Muscle of arm (tissue), 14 donors: ENCODE measurements at places on chromosomes 12 and 14. TPM values are rescaled to one million over a fixed set of nuclear protein-coding genes. Genes with fewer than 3 reads are reported as not detected.

GRCh38 chr14:90451961-90452360, 55.1 kb downstream of the CALM1 start:
- DNase-seq: no peak

DNA sequence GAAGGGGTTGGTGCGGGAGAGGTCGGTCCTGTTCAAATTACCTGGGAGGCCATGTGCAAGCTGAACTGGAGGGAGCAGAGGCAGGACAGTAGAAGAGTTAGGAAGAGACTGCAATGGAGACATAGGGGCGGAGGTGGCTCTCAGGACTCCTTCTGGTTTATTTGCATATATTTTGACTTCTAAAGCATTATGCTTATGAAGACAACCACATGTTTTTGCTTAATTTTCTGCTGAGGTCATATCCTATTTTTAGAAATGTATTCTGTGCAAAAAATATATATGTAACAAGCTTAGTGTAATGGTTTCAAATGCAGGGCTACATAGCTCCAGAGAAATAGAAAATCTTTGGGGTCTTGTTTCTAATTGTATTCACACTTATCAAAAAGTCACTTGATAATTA, 137.0 kb upstream of the MDM1 start:
- DNase-seq: no peak

GRCh38 chr14:22890416-22890815, 7.4 kb downstream of the REM2 start:
- no peak for DNase-seq

DNA sequence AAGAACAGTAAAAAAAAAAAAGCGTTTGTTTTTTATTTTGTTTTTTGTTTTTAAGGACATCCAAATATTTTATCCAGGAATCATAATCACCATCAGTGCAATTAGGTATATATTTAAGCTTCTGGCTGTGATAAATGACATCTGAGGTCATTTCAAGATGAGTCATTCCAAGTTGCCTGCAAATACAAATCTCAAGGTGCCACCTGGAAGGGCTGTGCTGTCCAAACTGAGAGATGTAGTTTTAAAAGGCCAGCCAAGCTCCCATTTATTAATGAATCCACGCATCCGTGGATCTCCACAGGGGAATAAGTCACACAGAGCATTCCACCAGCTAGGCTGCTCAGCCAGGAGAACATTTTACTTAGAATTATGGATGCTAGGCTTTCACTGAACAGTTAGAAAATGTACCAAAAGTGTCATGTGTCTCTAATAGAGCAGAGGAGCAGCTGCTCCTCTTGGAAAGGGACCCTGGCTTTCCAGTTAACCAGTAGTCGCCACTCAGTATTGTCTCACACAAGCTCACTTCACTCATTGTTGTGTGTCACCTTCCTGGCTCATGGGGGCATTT, 1151.4 kb upstream of the TMEM132C start:
- no peak for DNase-seq

GRCh38 chr12:124790650-124791400, 72.8 kb downstream of the SCARB1 start:
- no peak for DNase-seq

DNA sequence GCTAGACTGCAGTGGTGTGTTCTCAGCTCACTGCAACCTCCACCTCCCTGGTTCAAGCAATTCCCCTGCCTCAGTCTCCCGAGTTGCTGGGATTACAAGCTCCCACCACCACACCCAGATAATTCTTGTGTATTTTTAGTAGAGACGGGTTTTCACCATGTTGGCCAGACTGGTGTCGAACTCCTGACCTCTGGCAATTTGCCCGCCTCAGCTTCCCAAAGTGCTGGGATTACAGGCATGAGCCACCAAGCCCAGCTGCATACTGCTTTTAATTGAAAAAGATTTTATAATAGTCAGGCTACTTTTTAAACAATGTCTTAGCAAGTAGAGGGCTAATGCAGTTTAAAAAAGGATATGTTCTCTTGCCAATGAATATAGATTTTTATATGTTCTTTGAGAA, 668.9 kb downstream of the SLC6A15 start:
- DNase-seq: no peak

DNA sequence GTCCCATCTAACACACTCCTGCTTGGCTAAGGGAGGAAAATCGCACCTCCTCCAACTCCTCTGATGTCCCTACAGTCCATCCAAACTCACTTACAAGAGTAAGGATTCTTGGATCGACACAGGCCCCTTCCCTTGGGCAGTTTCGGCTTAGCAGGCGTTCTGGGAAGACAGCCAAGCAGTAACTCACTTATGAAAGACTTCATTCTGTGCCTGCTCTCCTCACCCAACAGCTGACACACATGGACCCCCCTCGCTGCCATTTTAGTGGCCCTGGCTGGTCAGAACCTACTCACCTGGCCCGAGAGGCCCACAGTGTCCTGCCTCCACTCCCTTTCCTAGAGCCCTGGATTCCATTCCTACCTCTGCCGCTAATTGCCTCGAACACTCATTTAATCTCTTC, 52.3 kb upstream of the BCL2L14 start:
- DNase-seq: no peak

DNA sequence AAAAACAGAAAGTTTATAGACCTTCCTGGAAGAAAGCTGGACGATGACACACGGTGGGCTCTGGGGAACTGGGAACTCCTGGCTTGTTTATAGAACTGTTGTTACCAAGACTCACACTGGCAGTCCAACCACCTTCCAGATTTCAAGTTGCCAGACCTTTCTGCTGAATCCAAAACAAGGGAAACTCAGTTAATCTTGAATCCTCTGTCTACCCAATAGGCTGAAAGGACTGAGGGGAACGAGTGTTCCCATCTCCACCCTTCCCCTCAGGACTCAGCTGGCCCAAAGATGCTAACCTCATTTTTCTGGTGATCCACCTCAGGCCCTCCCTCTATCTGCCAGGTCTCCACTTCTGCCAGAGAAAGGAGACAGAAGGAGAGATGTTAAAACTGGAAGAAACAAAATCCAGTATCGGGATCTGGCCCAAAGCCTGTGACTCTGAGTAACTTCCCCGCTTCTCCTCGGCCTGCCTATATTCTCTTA, 231.4 kb downstream of the ANO2 start:
- DNase-seq: peak; percentile 23

GRCh38 chr12:132453361-132454192, 36.4 kb upstream of the FBRSL1 start:
- DNase-seq: no peak

DNA sequence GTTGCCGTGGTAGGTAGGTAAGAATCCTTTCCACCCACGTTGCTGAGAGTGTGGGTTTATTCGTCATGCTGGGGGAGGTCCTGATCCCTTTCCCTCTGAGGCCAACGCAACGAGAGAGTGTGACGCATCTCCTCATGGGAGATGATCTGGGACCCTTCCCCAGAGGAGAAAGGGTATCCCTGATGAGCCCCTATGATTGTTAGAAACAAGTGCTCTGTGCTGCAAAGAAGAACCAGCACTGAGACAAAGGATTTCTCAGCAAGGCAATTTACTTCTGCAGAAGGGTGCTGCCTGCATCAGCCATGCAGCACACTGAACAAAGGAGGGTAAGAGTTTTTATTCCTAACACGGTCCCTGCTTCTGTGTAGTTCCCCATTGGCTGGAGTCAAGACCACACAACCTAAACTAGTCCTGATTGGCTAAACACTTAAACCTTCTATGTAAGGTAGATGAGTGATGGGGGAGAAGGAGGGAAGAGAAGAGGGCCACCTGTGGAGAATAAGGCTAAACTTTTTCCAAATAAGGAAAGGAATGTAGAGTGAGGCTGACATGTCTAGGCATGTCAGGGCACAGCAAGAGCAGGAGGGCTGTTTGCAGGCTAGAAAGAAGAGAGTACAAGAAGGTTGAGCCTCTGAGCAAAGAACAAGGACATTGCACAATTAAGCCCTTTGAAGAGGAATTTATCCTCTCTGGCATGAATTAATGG, 21.3 kb downstream of the CLEC2A start:
- DNase-seq: no peak

DNA sequence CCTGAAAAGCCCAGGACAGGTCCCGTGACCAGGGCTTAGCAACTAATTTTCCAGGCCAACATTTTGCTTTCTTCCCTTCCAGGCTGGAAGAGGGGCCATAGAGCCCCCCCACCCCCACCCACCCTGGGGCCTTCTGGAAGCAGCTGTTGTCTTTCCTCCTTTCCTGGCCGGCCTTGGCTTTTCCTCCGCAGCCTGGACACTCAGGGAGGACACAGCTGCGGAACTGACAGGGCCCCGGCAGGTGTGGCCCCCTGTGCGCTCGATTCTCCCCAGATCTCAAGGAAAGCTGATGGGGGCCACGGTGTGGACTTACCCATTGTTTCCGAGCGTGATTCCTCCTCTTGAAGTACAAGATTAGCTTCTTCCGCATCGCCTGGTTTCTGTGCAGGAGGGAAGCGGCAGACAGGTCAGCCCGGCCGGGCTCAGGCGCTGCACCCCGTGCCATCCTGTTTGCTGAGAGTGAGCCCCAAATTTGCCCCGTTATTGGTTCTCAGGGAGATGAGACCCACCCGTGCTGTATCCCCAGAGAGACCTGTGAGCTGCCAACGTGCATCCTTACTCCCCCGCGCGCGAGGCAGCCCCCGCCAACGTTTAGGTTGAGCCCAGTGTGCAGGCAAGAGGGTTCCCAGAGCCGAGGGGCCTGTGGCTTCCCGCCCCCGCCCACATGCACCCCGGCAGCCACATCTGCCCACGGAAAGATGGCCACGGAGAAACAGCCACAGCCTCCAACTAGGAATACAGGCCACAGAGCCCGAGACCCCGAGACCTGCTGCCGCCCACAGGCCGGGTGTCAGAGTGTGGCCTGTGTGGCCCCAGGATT, 129.6 kb downstream of the NCOR2 start:
- DNase-seq: peak; percentile 74

GRCh38 chr14:53356361-53357150, 203.4 kb upstream of the DDHD1 start:
- no peak for DNase-seq

GRCh38 chr14:75088566-75089373, 19.3 kb downstream of the ZC2HC1C start:
- DNase-seq: peak; percentile 70

- no peak for DNase-seq
Observed at GRCh38 chr14:97106166-97106565, 309.0 kb downstream of the VRK1 start.

- no peak for DNase-seq
Observed at GRCh38 chr12:104498211-104498801, 41.6 kb downstream of the CHST11 start.

- peak; percentile 90 for DNase-seq
Observed at GRCh38 chr14:22871224-22872032, at the start of gene LRP10. LRP10 (plus strand) TSS chr14:22871740; CDS start chr14:22872304, 564 bp downstream.

DNA sequence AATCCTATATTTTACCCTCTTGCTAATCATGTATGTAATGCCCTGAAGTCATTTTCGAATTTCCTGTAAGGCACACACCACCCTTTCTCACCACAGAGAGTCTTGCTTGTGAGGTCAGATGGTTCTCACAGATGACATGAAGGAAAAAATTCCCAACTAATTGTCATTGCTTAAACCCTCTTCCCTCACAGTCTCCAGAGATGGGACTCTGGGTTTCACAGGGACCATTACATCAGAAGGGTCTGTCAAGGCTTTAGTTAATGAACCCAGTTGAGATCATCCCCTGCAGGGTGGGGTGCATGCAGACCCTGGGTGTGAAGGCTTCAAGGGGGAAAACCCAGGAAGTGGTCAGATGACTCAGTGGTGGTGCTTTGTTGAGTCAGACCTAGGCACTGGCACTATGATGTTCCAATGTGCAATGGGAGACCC, 229.6 kb downstream of the BCAT1 start:
- no peak for DNase-seq

GRCh38 chr14:31792726-31793125, 231.5 kb downstream of the NUBPL start:
- no peak for DNase-seq

DNA sequence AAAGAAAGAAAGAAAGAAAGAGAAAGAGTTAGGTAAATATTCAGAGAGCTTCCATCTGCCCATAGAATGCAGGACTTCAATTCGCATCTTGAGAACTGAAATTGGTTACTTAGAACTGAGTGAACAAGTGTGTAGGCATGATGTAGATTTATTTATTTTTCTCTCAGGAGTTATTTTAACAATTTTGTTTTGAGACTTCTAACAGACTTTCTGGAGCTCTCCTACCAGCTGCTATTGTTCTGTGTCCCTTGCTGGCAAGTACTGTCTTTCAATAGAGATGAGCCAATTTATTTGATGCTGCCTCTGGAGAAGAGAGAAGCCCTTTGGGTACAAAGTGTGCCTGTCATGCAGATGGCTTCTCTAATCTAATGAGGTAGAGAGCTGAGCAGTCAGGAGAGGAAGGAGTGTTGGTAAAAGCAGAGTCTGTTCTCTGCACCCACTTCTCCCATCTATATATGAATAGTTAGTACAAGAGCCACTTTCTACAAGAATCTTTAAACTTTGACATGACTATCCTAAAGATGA, 67.0 kb downstream of the SYT1 start:
- DNase-seq: no peak

DNA sequence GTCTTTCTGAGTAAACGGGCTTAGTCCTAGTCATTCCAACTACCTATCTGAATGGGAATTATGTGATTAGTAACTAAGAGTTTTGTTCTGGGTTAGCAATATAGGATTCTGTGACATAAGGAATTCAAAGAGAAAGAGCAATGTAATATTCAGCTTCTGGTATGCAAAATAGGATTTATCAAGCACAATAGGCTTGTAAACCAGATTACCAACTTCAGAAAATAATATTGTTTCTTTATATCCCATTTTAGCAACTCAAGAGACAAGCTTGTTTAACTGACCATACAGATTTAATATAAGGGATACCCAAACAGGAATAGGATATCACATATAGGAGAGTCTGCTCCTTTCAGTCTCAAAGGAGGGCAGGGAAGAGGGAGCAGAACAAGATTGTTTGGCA, 240.9 kb downstream of the CEP128 start:
- DNase-seq: no peak

- no peak for DNase-seq
Observed at GRCh38 chr12:104582739-104583138, 126.0 kb downstream of the CHST11 start.

USP44 gene
- polyA plus RNA-seq: 2.8 TPM

OASL gene
- polyA plus RNA-seq: not detected

ESR2 gene
- polyA plus RNA-seq: 0.23 TPM

SIX4 gene
- 9.6 TPM for polyA plus RNA-seq

ISM2 gene
- not detected for polyA plus RNA-seq

KCNC2 gene
- 0.81 TPM for polyA plus RNA-seq

RPL10L gene
- not detected for polyA plus RNA-seq
